ENCODE measurements at places on chromosomes 11 and 22.

GRCh38 chr11:68525930-68526329, 65.4 kb downstream of the PPP6R3 start:
- no peak for DNase-seq

GRCh38 chr22:16387088-16387487, 205.5 kb downstream of the CCT8L2 start:
- DNase-seq: no peak

DNA sequence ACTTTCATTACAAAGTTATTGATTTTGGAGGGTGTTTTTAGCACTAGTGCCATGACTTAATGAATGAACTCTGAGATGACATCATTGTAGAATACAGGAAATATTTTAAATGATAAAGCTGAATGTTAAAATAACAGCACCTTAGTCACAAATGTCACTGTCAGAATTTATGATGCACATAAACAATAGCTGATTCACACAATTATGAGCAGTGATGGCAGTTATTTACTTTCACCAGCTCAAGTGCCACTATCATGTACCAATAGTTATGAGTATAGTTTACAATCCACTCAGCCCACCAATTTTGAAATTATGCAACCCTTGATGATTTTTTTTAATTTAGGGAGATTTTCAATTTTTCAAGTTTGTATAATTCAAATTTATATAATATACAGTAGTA, 23.0 kb downstream of the SERPING1 start:
- DNase-seq: no peak

DNA sequence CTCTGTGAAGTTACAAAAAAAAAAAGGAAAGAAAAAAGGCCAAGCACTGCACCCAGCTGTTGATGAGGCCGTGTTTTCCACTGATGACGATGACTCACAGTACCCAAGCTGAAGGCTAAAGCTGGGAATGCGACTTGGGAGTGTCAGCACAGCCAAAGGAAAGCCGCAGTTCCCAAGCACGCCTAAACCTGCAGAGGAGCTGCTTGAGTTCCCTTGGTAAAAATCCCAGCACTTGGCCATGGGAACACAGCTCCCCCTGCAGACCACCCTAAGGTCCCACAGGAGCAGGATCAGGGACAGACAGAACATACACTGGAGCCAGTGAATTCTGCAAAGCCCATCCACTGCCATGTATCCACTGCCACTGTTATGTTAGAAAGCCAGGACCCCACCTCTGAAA, 39.9 kb downstream of the SERGEF start:
- no peak for DNase-seq

DNA sequence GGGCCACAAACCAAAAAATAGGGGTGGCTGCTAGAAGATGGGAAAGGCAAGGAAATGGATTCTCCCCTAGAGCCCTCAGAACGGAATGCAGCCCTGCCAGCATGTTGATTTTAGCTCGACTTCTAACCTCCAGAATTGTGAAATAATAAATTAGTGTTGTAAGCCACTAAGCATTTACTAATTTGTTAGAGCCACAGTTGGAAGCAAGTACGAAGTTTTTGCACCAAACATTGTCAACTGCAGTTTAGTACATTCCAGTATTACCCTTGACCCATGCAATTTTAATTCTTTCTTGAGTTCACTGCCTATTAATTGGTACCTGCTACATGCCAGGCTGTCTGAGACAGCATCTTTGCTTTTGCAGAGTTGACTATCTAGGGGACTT, 32.2 kb downstream of the PARVA start:
- no peak for DNase-seq

DNA sequence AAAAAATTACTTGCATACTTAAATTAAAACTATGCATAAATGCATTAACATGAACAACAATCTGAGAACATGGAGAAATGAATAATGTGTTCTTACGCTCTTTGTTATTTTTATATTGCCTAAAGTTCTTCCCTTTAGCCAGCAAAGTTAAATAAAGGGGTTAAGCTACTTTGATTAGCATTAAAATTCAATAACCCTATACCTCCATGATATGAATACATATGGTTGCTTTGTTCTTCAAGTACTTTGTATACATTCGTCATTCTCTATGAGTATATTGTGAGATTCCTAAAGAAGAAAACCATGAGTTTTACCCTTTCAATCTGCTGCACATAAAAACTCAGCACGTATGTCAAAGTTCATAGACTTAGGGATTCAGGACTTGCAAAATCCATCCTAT, 578.3 kb downstream of the DLG2 start:
- no peak for DNase-seq

DNA sequence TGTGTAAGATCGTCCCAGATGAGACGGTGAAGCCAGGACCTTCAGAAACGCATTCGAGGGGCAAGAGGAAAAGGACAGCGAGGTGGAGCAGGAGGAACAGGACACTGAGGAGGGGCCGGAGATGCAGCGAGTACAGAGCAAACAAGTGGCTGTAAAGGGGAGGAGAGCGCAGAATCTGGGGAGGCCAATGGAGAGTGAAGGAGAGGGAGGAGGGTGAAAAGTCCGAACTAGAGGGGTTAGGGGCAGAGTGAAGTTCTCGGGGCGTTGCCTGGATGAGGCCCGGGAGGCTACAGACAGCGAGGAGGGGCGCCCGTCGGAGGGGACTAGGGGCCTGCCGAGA, 8.8 kb upstream of the PPIL2 start:
- no peak for DNase-seq

- DNase-seq: no peak
These were observed 139.6 kb upstream of the E2F8 start for GRCh38 chr11:19380375-19380774.

GRCh38 chr11:96337541-96338431, 5.2 kb downstream of the MAML2 start:
- DNase-seq: peak; percentile 58

DNA sequence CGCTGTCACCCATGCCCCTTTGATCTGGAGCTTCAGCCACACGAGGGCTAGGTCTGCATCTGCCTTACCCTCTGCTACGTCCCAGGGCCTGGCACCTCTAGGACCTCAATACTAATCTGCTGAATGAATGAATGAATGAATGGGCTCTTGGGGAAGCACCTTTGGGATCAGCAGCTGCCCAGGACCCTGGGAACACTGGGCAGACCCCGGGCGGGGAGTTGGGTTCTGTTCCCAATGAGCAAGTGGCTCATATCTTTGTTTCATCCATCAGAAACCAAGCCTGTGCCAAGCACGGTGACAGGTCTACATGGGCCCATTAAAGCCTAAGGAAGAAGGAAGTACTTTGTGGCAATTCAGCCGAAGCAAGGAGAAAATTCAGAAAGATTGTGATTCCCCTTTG, 41.5 kb upstream of the SHISAL1 start:
- DNase-seq: no peak

- DNase-seq: no peak
These were observed 18.8 kb upstream of the MS4A8 start for GRCh38 chr11:60680455-60681119.

- DNase-seq: peak; percentile 53
These were observed at the start of gene CNIH2 for GRCh38 chr11:66277471-66278362. Gene CNIH2, plus strand, starts transcription at chr11:66278175. Its CDS starts 282 bp downstream, at chr11:66278457.

DNA sequence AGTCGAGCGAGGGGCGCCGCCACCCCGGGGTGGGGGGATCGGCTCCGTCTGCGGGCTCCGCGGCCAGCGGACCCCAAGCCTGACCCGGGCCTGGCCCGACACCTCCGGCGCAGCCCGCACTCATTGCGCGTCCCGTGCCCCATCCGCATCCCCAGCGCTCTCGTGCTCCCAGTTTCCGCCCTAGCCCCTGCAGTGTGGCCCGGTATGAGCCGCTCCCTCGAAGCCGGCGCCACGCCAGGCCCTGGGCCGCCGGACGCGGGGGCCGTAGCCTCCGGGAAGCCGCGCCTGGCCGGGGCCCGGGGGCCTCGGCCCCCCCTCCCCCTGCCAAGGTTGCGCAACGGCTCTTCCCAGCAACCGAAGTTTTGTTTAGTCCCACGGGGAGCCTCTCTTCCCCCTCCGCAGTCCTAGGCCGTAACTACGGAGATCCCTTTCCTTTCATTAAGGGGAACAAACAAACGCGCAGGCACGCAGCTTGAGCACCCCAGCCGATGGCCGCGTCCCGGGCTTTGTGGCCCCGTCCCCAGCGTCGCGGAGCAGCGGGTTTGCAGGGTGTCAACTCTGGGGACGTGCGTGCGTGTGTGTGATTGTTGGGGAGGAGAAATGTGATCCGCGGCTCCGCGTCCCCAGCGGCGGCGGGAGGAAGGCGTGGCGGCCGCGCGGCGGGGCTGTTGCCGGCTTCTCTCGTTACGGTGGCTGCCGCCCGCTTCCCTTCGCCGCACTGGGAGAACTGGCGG, 883 bp downstream of the HIPK3 start:
- peak; percentile 76 for DNase-seq

DNA sequence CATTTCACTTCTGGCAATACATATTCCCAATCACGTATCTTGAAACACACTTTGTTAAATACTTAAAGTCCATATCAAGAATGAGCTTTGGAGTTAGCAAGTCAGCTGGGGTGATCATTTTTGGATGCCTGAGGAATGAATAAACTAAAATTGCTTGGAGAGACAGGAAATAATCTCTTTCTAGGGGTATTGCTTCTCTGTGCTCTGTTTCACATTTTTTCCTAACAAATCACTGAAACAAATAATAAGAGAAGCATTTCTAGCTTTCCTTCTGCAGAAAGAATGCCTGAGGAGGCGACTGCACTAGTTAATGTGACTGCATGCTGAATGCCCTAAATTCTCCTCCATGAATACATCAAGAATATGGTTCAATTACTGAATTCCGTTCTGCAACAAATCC, 541.4 kb upstream of the CCDC90B start:
- DNase-seq: no peak

GRCh38 chr11:45909594-45910475, 2.8 kb upstream of the FREY1 start:
- no peak for DNase-seq

DNA sequence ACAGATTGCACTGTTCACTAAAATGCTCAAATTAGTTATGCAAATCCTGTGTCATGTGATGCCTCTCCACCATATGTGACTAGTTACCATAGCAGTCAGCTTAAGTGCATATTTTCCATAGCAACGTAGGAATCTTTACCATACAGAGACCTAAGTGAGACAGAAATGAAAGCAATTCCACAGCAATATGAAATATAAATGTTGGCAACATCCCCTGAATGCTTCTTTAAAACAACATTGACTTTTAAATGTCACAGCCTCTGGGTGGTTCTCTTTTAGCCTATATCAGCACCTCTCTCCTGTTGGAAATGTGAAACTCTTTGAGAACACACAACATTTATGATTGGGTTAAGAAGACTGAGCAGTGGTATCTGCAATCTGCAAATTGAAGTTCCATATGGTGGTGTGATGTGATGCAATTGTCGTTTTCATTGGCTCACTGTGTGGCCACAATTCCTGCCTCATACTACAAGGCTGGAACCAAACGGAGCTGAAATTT, 814.6 kb downstream of the DLG2 start:
- no peak for DNase-seq

- no peak for DNase-seq
These were observed 6.1 kb downstream of the STK33 start for GRCh38 chr11:8587915-8588314.

- no peak for DNase-seq
These were observed 57.5 kb upstream of the ANO1 start for GRCh38 chr11:70020336-70021214.

DNA sequence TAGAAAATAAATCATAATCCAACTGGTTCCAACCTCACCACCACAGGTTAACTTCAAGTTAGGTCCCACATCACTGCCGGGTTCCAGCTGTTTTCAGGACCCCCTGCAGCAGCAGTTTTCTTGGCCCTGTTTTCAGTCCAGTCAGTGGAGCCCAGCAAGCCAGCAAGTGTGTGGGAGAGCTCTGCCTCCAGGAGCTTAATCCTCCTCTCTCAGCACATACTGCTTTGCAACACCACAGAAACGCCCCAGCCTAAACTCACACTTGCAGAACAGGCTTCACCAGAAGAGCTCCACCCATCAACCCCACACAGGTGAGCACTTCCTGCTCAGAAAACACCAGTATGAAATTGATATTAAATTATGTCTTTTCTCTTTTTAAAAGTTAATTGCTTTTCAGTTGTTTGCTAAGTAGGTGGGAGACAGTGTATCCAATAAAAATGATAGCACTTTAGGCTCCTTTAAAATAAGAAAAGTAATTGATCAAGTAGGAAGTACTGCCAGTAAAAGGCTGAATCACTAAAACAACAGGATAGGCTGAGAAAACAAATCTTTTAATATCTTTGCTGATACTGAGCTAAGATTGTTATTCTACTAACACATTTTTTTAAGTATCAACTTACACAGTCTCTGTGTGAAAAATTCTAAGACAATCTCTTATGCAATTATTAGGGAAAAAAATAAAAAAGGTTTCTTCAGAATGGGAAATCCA, 81.5 kb upstream of the TP53AIP1 start:
- peak; percentile 16 for DNase-seq

DNA sequence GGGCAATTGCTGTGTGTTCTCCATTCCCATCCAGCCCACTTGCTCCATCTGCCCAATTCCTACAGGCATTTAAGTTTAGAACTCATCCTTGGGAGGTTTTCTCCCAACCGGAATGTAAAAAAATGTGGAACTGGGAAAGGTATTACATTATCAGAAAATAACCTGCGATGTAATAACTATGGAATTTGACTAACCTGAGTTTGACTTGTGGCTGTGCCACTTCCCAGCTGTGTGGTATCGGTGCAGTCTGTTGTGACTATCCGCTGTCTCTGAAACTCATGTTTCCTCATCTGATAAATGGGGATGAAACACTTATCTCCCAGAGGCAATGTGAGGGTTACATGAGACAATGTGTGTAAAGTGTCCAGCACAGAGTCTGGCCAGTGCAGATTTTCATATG, 77.6 kb downstream of the TENM4 start:
- DNase-seq: no peak

DNA sequence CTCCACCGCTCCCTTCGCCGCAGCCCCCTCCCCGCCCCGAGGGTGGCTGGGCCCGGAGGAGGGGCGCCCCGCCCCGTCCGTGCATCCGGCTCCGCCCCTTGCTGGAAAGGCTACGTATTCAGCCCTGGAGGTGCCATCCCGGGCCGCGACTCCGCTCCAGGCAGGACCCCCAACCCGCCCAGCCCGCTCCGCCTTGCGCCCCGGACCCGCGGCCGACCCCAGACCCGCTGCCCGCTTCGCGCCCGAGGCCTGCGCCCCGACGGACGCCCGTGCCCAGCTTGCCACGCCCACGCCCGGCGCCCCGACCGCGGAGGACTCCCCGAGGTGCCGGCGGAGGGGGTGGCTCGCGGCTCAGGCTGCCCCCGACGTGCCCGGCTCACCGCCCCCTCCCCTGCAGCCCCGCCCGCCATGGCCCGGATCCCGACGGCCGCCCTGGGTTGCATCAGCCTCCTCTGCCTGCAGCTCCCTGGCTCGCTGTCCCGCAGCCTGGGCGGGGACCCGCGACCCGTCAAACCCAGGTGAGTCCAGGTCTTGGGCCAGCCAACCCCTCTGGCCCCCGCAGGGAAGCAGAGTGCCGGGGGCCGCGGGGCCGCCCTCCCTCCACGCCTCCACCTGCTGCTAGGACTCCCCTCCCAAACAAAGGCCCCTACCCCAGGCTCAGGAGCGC, at the start of gene ADM2:
TSS of gene ADM2 (plus strand) at position 104 of the 667 bp plus-strand sequence. CDS start at position 409, 305 bp downstream.
- DNase-seq: peak; percentile 64

DNA sequence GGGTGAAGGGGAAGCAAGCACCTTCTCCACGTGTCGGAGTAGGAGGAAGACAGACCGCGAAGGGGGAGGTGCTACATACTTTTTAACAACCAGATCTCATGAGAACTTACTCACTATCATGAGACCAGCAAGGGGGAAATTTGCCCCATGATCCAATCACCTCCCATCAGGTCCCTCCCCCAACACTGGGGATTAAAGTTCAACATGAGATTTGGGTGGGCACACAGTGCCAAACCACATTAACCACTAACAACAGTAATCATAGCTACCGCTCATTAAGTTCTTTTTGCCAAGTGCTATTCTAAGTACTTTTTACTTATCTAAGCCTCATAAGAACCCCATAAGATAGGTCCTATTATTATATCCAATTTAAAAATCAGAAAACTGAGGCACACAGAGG, 450.5 kb upstream of the DDI1 start:
- no peak for DNase-seq
